ENCODE measurements at places on chromosomes 11 and 22. TPM values are rescaled to one million over a fixed set of nuclear protein-coding genes. Genes with fewer than 3 reads are reported as not detected.

APOA5 gene
- polyA plus RNA-seq: not detected

DEPDC7 gene
- 7.7 TPM for polyA plus RNA-seq

- no peak for DNase-seq
These were observed 14.7 kb downstream of the IGLL1 start for GRCh38 chr22:23565305-23565914.

DNA sequence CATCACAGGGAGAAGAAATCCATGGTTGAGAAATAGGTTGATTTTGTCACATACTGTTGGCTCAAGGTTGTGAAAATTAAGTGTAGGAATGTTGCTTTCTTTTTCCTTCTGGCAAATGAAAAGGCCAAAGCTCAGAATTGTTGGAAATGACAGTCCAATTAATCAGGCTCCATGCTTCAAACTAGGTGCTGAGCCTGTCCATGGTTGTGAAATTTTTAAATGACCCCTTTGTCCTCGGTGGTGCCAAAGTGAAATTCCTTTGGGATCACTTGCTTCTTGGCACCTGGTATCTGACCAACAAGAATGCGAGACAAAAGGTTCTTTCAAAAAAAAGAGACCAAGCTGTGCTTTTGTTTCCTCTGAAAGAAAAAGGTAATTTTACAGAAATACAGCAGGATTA, 451.9 kb downstream of the ETS1 start:
- no peak for DNase-seq

LRRC74B gene
- 0.35 TPM for polyA plus RNA-seq

DNA sequence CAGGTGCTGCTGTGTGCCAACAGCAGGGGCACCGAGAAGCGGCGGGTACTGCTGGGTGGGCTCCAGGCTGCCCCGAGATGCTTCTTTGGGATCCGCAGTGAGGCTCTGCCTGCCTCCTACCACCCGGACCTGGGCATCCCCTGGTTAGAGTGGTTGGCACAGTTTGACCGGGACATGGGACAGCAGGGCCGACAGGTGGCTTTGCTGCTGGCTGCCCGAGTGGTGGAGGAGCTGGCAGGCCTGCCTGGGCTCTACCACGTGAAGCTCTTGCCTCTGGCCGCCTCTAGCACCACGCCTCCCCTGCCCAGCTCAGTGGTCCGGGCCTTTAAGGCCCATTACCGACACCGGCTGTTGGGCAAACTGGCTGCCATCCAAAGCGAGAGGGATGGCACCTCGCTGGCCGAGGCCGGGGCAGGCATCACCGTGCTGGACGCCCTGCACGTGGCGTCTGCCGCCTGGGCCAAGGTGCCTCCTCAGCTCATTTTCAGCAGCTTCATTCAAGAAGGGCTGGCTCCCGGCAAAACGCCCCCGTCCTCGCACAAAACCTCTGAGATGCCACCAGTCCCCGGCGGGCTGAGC, 1.9 kb downstream of the TIGD3 start:
- DNase-seq: no peak

TBX10 gene
- polyA plus RNA-seq: 0.09 TPM

All from renal cortex interstitium (tissue), 15 donors.